ENCODE measurements at places on chromosomes 1 and 21. TPM values are rescaled to one million over a fixed set of nuclear protein-coding genes. Genes with fewer than 3 reads are reported as not detected.

PLXNA2 gene
- 0.31 TPM for polyA plus RNA-seq

IVNS1ABP gene
- 42.9 TPM for polyA plus RNA-seq

RXFP4 gene
- polyA plus RNA-seq: not detected

MSH4 gene
- polyA plus RNA-seq: 0.20 TPM

PSMG1 gene
- polyA plus RNA-seq: 8.6 TPM

PI4KB gene
- 138 TPM for polyA plus RNA-seq

RO60 gene
- polyA plus RNA-seq: 11.6 TPM

IGSF21 gene
- not detected for polyA plus RNA-seq

EPHB2 gene
- polyA plus RNA-seq: 0.01 TPM

FLG2 gene
- not detected for polyA plus RNA-seq

MIXL1 gene
- 0.84 TPM for polyA plus RNA-seq

C1orf53 gene
- polyA plus RNA-seq: 0.24 TPM

PRPF38B gene
- polyA plus RNA-seq: 48.7 TPM

HIPK1 gene
- polyA plus RNA-seq: 24.3 TPM

GNPAT gene
- polyA plus RNA-seq: 23.1 TPM

RGSL1 gene
- polyA plus RNA-seq: not detected

RPTN gene
- not detected for polyA plus RNA-seq

Data from B cell (primary cell).